T-helper 9 cell (primary cell): ENCODE measurements at places on chromosomes 5 and 9.

GRCh38 chr9:100521282-100521681, 48.3 kb downstream of the TMEFF1 start:
- no peak for DNase-seq

DNA sequence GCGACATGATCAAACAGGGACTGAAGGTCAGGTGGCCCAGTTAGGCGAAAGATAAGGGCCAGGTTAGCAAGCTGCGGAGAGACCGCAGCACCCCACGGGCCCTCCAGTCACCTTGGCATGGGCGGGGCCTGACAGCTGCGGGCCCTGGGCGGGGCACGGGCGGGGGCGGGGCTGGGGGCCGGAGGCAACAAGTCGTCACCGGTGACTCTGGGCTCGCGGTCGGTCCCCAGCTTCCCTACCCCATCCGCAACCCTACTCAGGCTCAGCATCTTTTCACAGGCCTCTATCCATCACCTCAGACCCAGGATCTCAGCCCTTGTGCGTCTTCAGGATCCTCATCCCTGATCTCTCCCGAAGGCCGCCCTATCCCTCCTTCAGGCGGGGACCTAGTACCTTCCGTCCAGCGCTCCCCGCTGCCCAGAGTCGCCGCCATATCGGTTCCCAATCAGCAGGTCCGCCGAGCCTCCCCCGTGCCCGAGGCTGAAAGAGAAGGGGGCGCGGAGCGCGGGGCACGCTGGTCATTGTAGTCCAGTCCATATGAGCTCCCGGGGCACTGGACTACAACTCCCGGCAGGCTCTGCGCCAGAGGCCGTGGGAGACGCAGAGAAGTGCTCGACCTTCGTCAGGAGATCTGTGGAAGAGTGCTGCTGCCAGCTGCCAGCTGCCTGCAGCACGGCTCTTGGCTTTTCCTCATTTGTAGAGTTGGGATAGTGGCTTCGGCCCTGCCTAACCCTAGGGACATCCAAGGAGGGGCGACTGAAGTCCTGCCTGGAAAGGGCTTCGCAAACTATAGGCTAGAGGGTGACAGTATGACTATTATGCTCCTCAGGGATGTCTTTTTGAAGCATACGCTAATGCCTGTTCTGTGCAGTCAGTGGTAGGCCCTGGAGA, at the start of gene DNAJC18:
DNAJC18 (minus strand) TSS at position 513 of the 891 bp plus-strand sequence; CDS start at position 433, 80 bp downstream.
- DNase-seq = peak; percentile 86

DNA sequence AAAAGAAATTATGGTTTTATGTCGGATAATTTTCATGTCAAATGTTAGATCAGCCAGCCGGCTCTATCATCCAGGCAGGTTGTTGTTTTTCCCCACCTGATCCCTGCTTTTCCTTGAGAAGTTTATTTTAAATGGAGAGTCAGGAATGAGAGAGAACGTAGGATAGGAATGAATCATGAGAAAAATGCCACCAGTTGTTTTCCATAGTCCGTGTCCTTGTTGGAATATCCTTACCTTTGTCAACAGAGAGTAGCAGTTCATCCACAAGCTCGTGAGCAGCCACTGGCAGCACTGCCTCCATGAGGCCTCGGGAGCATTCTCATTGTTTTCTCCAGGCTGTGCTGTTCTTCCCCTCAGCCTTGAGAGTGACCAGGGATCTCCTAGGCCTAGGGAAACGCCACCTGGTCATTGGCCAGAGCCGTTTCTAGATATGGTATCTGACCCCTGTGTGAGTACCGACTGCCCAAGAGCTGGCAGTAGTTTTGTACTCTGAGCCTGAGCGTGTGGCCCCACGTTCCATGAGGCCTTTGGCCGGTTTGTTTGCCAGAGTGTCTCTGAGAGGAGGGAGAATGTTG, 293.3 kb downstream of the FANCC start:
- DNase-seq = no peak

- DNase-seq = no peak
Observed at GRCh38 chr5:84260140-84260539, 124.5 kb downstream of the EDIL3 start.

DNA sequence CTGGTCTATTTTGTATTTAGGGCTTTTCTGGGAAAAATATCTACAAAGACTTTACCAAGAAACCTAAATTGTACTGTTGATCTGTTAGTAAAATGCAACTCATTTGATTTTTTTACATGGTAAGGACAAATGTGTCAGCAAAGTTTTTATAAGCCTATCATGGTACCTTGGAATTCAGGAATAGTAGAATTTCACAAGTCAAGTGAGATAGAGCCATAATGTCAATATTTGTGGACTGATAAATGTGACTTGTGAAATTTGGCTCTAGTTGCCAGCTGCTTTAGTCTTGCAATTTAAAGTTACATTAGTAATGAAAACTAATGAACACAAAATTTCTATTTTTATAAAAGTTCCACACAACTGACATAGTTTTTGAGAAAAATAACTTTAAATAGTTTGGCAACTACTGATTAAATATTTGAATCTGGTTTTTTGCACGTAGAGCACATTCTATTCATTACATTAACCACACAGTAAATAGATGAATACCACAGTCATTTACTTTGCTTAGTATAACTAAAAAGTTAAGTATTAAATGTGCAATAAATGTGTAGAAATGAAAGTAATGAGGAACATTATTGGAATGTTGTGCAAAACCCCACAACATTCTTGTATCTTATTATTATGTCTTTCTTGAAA, 41.2 kb upstream of the RIOK2 start:
- no peak for DNase-seq

DNA sequence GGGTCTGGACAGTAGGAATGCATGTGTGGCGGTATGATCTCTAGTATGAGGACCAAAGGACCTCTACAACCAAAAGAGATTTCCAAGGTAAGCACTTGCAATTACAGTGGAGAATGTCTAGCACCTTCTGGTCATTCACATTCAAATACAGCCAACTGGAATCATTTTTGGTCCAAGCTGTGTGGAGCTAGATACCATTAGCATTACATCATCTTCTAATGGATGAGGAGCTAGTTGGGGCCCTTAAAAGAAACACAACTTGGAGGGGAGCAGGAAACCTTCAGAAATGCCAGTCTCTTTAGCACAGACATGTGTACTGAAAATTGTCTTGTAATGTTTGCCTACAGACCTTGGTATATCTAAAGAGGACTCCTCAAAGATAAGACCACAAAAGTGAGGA, 244.7 kb downstream of the BNC2 start:
- no peak for DNase-seq

- no peak for DNase-seq
Observed at GRCh38 chr5:33049842-33050241, 338.7 kb downstream of the NPR3 start.

GRCh38 chr9:108316066-108316465, 539.7 kb downstream of the ACTL7B start:
- DNase-seq = no peak

- no peak for DNase-seq
Observed at GRCh38 chr5:21070858-21071257, 1082.9 kb upstream of the CDH18 start.

GRCh38 chr9:138061631-138062030, 184.0 kb downstream of the CACNA1B start:
- no peak for DNase-seq

- DNase-seq = no peak
Observed at GRCh38 chr5:16459451-16459850, 6.1 kb downstream of the ZNF622 start.

DNA sequence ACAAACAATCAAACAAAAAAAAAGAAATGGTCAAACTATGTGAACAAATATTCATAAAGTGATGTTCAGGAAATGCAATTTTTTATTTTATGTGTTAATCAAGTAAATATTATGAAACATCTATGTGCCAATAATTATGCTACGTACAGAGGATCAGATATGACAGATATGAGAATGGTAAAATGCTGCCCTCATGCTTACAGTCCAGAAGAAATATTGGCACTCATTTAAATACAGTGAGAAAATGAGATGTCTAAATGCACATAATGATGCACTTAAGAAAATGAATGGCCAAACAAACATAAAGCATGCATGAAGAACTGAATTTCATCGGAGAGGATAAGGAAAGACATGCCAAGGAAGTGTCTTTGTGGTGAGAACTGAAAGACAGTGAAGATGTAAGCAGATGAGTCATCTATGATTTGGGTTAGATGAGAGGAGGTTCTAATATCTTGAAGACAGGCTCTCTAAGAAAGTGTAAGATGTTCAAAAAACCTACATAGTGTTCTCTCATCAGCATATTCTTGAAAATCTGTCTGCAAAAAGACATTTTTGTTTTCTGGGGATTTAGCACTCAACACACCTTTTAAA, 1231.1 kb upstream of the ACO1 start:
- no peak for DNase-seq

DNA sequence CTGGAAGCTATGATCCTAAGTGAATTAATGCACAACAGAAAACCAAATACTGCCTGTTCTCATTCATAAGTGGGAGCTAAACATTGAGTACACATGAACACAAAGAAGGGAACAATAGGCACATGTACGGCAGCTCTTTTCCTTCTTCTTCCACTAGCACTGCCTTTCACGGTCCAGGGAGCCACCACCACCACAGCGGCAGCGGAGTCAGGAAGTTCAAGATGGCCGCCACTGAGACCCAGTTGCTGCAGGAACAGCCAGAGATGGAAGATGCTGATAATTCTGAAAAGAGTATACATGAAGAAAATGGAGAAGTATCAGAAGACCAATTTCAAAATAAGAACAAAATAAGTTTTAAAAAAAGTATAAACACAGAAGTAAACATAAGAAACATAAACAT, 39.5 kb upstream of the TNFSF15 start:
- no peak for DNase-seq

DNA sequence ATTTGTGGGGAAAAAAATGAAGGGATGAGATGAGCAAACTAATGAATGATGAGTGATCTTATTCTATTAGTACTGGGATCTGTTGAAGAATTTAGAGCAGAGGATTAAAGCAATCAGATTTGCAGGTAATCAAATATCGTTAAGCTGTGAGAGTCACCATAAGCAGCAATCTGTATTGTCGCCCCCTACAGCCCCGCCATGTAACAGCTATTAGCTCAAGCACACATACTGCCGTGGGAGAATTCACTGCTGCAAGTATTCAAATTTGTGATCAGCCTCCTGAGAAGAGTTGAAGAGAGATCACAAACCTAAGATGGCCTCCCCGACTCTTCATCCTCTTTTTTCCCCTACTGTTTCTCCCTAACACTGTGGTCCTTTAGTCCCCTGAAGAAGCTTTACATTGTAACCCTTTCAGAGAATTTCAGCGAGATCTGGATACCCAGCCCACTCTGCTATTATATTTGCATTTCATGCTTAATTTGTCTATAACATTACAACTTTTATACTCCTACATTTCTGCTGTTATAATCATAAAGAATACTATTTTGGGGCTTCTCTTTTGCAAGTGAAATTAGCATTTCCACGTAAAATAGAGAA, 28.5 kb upstream of the PHF24 start:
- peak; percentile 2 for DNase-seq

- DNase-seq = no peak
Observed at GRCh38 chr5:57537811-57538210, 55.2 kb upstream of the ACTBL2 start.

GRCh38 chr5:56717253-56717987, 97.9 kb upstream of the MAP3K1 start:
- DNase-seq = no peak

DNA sequence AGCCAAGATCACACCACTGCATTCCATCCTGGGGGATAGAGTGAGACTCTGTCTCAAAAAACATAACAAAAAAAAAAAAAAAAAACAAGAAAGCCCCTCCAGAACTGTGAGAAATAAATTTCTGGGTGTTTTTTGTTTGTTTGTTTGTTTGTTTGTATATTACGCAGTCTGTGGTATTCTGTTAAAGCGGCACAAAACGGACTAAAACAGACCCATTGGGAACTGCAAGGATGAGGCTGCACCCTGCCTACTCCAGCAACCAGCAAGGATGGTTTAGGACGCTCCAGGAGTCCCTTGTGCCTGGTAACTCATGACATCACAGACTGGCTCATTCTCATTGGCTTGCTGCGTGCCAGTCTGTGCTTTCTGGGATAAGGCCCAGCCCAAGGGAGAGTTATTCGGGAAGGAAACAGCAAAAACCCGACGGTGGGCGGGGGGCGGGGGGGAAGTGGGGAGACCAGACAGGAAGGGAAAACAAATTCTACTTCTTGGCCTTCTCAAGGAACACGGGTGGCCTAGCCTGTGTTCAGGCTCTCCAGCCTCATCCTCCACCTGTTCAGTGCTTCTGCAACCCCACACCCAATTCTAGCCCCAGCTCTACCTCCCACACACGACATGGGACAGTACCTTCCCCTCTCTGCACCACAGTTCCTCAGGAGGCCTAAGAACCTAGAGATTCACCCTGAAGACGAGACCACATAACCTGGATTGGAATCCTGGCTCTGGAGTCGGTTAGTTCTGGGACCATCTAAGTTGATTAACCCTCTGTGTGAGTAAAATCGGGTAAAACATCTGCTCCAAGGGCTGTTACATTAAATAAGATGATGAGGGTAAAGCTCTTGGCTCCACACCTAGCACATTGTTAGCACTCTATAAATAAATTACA, 2.8 kb downstream of the CD74 start:
- peak; percentile 16 for DNase-seq

DNA sequence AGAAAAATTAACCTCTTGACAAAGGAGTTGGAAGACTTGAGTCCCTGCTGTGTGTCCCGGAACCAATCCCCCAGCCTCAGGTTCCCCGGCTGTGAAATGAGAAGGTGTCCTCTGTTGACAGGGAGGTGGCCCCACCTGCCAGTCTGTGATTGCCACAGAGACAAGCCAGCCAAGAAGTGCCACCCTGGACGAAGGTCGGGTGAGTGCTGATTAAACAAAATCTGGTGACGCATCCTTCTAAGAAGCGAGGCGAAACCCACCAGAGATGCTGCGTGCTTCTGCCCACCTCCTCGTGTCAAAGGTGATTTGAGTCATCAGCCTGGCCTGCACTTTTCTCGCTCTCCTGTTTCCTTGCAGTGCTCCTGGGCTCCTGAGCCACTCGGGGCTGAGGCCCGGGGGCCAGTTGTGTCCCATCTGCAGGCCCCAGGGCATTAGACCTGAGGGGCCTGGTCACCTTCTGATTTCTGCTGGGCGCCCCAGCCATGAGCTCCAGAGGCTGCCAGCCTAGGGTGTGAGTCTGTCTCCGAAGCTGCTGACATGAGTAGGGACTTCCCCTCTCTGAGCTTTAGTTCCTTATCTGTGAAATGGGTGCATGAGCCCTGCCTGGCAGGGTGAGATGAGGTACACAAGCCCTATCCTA, 28.7 kb downstream of the NEK6 start:
- no peak for DNase-seq

DNA sequence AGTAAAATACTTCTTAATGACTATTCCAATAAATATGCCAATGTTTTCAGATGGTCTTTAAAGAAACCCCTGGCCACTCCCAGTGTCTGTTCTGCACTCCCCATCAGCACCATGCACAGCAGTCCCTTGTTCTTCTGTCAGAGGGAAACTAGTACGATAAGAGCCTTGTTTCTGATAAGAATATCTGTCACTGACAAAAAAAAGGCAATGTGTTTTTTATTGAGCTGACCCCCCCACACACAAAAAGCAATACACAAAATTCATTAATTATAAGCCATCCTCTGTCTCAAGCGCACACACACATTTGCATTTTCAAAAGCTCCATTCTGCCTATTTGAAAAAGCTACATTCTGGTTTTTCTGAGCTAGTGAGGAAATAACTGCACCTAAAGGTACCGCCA, 119.1 kb downstream of the ENC1 start:
- DNase-seq = no peak
